Left ventricle myocardium inferior (tissue), 1 donor: ENCODE measurements at places on chromosomes 11 and 22.

GRCh38 chr11:12455938-12456337 is 78.6 kb downstream of the PARVA start:
- no peak for DNase-seq

GRCh38 chr11:107951155-107951554 is 22.9 kb downstream of the RAB39A start:
- DNase-seq: no peak

DNA sequence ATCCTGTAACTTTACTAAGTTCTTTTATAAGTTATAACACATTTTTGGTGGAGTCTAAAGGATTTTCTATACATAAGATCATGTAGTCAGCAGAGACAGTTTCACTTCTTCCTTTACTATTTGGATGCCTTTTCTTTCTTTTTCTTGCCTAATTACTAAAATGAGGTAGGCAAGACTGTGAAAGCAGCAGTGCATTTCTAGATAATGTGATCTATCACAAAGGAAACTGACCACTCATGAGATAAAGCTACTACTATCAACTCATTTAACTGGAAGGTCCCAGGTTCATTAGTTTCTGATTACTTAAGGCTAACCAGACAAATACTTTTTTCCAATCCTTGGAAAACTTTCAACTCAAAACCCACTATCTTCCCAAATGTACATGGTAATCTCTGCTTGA is 196.2 kb upstream of the E2F8 start:
- DNase-seq: no peak

DNA sequence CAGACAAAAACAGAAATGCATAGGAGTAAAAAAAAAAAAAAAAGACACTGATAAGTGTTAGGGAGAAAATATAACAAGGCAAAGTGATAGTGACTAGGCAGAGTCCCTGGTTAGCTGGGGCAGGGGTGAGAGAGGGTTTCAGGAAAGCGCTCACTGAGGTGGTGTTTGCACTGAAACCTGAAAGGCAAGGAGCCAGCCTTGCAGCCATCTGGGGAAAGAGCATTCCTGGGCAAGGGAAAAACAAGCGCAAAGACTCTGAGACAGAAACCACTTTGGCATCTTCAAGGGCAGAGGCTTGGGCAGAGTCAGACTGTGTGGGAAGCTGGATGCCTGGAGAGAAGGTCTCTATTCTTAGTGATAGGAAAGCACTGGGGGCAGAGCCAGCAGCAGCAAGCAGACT is 14.5 kb downstream of the CLMP start:
- no peak for DNase-seq

DNA sequence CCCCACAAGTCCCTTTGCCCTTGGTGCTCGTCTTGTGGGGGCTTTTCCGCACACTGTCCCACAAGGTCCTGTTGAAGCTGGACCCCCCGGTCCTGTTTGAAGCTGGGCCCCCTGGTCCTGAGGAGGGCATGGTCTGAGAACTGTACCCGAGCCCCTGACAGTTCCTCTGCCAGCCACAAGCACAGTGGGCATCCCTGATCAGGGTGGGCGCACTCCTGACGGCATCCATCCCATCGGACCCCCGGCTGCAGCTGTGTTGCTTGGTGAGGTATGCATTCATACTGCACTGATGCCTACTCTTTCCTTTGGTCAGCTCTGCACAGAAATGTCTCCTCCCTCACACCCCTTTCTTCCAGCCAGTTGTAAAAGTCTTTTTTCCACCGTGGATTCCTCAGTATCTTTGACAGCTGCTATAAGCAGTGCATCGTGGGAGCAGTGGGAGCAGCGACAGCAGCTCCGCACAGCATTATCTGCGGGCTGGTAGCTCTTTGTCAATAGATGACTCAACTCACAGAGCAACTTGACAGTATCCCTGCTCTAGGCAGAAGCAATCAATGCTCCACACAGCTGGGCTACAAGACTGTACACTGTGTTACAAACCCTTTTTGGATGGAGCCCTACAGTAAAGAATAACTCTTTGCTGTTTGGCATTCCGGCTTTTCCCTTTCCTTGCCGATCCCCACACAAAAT is 1030.8 kb upstream of the CCDC90B start:
- no peak for DNase-seq

DNA sequence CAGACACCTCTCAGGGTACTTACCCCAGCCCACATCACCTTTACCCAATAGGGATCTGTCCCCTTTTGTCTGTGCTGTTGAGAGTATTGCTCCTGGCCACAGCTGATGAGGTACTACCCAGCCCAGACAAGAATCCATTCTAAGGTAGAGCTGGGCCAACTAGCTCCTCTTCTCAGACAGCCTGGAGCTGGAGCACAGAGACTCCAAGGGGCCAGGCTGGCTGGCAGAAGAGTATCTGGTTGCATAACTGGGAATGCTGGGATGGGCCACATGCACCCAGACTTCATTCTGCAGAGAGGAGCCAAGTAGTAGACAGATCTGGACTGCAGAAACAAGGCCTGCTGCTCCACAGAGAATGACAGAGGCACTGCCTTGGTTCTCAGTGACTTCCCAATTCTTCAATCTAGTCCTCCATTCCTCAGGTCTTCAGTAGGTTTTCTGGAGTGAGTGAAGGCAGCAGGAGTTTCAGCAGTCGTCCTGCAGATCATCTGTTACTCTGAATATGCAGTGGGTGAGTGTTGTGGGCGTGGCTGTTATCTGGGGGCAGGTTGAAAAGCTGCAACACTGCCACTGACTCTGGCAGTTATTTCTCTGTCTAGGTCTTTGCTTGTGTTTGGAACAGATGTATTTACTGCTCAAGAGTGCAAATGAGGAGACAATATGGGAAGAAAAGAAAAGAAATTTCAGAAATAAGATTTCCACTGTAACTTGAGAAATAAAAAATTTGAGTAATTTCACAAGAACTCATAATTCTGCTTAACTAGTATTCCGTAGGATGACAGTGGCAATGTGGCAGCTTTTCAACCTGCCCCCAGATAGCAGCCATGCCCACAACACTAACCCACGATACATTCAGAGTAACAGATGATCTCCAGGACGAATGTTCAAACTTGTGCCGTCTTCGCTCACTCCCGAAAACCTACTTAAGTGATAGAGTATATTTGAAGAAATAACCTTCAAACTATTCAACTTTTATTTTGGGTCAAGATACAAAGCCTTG is 34.9 kb downstream of the MAPK1 start:
- DNase-seq: no peak

- DNase-seq: no peak
Observed at GRCh38 chr11:28384418-28384817, 276.2 kb downstream of the METTL15 start.

- no peak for DNase-seq
Observed at GRCh38 chr11:29484548-29484947, 532.3 kb downstream of the KCNA4 start.

- no peak for DNase-seq
Observed at GRCh38 chr11:88115828-88116755, 59.2 kb downstream of the RAB38 start.

- DNase-seq: peak; percentile 34
Observed at GRCh38 chr11:35529971-35530495, 4.6 kb upstream of the PAMR1 start.

- no peak for DNase-seq
Observed at GRCh38 chr11:18615628-18616392, 16.2 kb downstream of the MISFA start.

DNA sequence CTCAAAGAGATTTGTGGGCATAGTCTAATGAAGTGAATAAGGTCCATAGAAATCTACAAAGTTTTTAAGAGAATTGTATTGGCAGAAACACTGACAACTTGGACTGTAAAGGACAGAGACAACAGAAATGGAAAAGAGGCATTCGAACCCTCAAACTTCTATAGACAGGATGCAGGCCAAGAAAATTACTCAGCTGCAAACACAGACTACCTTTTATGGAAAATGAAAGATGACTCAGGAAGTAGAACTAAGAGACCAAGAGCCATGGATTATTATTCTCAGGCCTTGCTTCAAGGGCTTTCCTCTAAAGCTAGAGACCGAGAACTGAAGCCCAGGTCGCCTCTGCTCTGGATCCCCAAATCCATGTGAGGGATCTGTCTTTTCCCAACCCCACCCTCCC is 3.8 kb upstream of the PELI3 start:
- DNase-seq: no peak
